ENCODE measurements at places on chromosomes 7 and 10.
A peak's percentile ranks its signal among the peaks of the same experiment; 100 is the strongest.

DNA sequence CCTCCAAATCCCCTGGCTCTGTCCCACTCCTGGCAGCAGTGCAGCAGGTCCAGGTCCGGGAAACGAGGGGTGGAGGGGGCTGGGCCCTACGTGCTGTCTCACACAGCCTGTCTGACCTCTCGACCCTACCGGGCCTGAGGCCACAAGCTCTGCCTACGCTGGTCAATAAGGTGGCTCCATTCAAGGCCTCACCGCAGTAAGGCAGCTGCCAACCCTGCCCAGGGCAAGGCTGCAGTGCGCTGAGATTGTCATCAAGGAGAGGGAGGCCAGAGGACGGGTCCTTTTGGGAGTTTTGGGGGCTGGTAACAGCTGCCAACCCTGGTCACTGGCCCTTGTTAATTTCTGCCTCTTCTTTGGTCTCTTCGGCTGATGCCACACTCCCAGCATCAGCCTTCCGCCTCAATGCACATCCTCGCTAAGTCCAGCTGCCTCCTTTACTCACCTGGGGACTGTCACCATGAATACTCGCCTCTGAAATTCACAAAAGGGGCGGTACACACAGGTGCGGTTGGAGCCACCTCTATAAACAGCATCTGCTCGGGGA, 3.5 kb downstream of the EPO start:
- DNase-seq: no peak

DNA sequence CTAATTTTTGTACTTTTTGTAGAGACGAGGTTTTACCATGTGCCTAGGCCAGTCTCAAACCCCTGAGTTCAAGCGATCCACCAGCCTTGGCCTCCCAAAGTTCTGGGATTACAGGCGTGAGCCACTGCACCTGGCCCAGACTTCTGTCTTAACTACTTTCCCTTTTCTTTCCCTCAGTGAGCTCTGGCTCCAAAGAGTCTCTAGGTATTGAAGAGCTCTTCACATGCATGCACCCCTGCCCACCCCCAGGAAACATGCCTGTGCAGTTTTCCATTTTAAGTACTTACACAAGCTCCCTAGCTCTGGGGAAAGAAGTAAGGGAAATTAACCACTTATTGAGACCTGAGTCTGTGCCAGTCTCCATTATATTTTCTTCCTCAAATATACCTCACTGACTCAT, 2.0 kb downstream of the MYOZ1 start:
- DNase-seq: no peak

GRCh38 chr10:48184224-48184623, 90.3 kb downstream of the FRMPD2 start:
- DNase-seq: no peak

GRCh38 chr7:141490474-141490873, 60.7 kb upstream of the AGK start:
- DNase-seq: peak; percentile 35

GRCh38 chr7:157400171-157400860, 63.5 kb downstream of the DNAJB6 start:
- no peak for DNase-seq

DNA sequence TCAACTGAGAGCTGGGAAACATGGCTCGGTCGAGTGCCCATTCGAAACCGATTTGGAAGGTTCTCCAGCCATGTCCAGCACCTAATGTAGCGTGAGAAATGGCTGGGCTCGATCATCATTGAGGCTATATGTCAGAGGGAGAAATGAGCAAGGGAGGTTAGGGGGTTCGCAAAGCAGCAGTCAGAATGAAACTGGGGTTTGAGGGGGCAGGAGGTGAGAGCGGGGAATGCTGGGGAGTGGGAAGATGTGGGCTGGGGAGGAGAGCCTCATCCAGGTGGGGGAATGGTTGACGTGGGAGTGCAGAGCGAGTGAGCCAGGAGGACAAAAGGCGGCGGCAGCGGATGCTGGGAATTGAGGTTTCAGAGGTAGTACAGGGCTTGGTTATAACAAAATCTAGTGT, 34.8 kb upstream of the GALNTL5 start:
- no peak for DNase-seq

GRCh38 chr10:69573056-69573806, at the start of gene NEUROG3:
NEUROG3 (minus strand) TSS chr10:69573422; CDS start chr10:69573043, 379 bp downstream.
- DNase-seq: no peak

GRCh38 chr10:118843647-118844265, 89.0 kb upstream of the CACUL1 start:
- DNase-seq: no peak

GRCh38 chr7:158021836-158022235, 565.8 kb downstream of the PTPRN2 start:
- no peak for DNase-seq

DNA sequence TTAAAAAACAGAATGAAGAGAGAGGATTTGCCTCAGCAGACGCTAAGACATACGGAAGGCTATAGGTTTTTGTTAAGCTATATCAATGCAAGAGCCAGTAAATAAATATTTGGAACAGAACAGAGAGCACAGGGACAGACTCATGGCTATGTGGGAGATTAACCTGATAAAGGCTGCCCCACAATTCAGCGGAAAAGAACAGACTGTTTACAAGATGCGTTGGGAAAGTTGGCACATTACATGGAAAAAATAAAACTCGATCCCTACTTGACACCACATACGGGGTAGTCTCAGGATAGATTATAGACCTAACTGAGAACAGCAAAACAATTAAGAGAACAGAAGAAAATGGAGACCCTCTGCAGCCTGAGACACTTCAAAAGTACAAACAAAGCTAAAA, 10.8 kb downstream of the KCNH2 start:
- DNase-seq: no peak

GRCh38 chr10:102773986-102774385, 30.2 kb downstream of the WBP1L start:
- no peak for DNase-seq

GRCh38 chr7:152891837-152892236, 132.3 kb downstream of the ACTR3B start:
- DNase-seq: no peak

- DNase-seq: no peak
These were observed 37.0 kb upstream of the CNNM1 start for GRCh38 chr10:99292159-99292558.

DNA sequence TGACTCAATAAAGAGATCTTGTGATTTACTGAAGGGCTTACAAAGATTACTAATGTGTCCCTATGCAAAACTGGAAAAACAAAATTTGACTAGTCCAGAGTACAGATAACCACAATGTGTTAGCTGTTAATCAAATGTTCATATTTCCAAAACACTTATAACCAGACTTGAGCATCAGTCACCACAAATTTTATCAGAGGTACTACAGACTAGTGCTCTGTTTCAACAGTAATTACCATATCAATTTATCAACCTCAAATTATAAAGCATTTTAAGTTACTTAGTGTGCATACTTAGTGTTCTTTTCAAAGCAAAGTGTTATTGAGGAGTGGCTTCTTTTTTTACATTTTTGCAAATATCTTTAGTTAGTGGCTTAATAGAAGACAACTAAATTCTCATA, 765.9 kb downstream of the GRM8 start:
- no peak for DNase-seq

GRCh38 chr10:112637901-112638300, 190.9 kb downstream of the VTI1A start:
- no peak for DNase-seq

DNA sequence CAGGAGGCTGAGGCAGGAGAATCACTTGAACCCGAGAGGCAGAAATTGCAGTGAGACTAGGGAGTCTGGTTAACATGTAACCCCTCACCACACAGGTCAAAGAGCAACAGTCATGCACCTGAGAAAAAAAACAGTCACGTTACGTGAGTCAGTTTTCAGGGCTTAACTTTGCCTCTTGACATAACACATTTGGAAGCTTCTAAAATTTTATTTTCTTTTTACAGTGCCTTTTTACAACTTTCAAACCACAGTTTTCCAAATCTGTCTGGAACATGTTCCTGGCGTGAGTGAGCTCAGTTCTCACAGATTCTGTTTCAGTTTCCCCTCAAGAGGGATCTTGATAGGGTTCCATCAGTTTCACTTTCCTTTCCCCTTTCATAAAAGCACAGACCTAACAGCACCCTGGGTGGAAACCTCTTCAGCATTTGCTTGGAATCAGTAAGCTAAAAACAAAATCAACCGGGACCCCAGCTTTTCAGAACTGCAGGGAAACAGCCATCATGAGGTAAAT, 4.4 kb downstream of the IFIT3 start:
- DNase-seq: no peak

- DNase-seq: no peak
These were observed 9.9 kb downstream of the CLDN12 start for GRCh38 chr7:90413185-90413528.

DNA sequence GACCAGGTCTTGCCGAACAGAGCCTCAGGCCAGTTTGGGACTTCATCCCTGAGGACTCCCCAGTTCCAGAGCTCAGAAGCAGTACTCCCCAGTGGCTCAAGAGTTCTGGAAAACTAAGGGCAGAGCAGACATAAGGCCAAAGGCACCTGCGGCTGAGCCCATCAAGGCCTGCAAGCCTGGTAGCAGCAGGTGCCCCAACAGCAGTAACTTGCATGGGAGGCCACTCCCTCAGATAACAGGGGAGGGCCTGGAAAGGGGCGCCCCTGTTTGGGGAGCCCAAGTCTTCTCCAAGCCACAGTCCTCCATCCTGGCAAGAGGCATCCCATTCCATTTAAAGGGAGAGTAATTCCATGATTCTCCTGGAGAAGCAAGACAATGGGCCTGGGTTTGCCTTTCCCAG, 13.0 kb downstream of the POLL start:
- no peak for DNase-seq

DNA sequence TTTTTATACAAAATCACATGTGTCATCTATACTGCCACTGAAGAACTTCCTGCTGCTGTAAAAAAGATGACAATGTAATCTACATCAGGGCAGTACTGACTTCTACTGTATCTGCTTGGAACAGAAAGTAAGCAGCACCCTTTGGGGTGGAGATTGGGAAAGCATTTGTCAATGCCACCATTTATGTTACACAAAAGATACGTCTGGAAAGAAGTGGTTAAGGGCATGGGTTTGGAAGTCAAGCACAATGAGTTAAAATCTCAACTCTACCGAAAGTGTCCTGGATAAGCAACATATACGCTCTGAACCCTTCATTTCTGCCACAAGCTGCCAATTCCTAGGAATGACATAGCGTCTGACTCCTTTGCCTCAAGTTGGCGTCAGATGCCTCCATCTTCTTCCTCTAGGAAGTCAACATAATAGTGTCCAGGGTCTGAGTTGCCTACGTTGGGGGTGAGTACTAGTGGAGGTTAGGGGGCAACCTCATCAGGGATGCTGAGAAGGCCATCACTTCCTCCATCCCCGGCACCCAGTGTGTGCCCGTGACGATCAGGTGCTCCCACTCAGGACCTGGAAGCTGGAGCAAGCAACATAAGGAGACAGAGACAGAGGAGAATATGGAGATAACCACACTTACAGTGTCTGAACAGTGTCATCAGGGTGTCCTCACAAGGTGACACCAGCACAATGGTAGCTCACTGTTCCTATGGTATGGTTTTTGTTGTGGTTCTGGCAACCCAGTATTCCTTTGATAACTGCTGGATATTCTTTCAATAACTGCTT, 58.3 kb downstream of the SGMS1 start:
- DNase-seq: no peak

GRCh38 chr7:81482600-81483186, 287.2 kb downstream of the HGF start:
- no peak for DNase-seq

GRCh38 chr7:11281953-11282352, 308.3 kb downstream of the PHF14 start:
- DNase-seq: no peak

- no peak for DNase-seq
These were observed 35.4 kb downstream of the TLL2 start for GRCh38 chr10:96478355-96478754.

DNA sequence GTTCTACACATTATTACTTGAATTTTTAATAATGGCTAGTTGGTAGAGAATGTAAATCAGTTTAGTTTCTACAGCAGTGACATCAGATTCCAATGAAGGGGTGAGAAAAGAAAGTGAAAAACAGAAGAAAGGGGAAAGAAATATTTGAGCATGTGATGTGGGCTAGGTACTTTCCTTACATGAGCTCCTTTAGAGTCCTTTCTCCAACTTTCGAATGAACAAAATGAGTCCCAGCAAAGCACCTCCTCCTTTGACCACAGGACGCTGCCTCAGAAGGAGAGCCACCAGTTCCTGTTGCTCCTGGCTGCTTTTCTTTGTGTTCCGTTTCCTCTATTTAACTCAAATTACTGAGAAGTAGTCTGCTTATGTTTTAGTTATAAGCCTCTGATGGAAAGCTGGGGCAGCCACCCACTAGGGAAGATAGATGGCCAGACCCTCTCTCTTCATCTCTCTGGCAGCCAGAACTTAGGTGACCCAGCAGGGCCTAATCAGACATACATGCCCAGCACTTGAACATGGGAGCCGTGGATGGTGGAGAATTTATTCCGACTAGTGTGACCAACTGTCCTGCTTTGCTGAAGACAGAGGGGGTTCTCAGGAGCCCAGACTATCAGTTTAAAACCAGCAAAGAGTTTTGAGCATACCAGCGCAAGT, 82.4 kb upstream of the NME8 start:
- DNase-seq: no peak

GRCh38 chr7:109003742-109004141, 434.1 kb downstream of the DNAJB9 start:
- no peak for DNase-seq

DNA sequence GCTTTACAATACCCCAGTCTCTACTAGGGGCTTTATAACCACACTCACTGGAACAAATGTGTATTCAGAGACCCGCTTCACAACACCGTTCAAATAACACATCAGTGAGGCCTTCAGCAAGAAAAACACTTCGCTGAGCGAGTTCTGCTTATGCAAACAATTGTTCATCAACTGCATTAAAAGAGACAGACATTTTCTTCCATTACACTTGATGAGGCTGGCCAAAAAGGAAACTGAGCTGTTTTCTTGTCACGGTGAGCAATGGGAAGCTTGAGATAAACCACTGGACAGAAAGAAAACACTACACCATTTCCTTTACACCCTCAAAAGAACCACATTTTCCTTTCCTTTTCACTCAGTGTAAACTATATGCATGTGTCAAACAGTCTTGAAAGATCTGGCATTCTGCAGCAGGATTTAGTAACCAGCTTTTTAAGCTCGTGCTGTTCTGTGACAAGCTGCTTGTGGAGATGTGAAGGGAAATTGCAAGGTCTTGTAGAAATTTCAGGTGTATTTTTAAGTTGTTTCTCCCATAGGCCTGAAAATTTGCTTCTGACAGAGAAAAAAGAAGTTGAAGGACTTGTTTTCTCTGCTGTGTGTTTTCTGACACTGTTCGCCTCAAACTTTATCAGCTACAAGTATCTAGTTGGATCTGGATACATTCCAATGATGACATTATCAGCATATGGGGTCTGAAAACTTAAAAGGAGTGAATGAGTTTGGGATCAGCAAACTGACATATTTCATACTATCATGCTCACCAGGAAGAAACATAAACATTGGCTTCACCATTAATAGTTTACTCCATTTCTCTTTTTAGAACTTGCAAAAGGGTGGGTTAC, 693.1 kb downstream of the PARD3 start:
- no peak for DNase-seq

DNA sequence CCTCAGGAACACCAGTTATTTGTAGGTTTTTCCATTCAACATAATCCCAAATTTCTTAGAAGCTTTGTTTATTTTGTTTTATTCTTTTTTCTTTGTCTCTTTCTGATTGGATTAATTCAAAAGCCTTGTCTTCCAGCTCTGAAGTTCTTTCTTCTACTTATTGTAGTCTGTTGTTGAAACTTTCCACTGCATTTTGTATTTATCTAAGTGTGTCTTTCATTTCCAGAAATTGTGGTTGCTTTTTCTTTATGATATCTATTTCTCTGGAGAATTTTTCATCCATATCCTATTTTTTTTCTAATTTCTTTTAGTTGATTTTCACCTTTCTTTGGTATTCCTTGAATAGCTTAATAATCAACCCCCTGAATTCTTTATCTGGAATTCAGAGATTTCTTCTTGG, 58.5 kb downstream of the SLC18A2 start:
- DNase-seq: no peak

- no peak for DNase-seq
These were observed 1071.7 kb upstream of the POT1 start for GRCh38 chr7:126001349-126001748.

All from iPS DF 19.7 (cell line).